HCT116 (cell line): ENCODE measurements at places on chromosomes 11 and 22.

- no peak for DNase-seq
Measured at GRCh38 chr11:2190657-2191471, 19.2 kb upstream of the TH start.

- no peak for DNase-seq
Measured at GRCh38 chr11:15670520-15671070, 555.9 kb downstream of the INSC start.

GRCh38 chr22:48270731-48271130 lies 1508.3 kb downstream of the TBC1D22A start:
- no peak for DNase-seq

GRCh38 chr11:125364121-125364826 lies 131.8 kb downstream of the FEZ1 start:
- no peak for DNase-seq
